ENCODE measurements at places on chromosomes 2 and 18. TPM values are rescaled to one million over a fixed set of nuclear protein-coding genes. Genes with fewer than 3 reads are reported as not detected.

FAM228A gene
- 0.64 TPM for total RNA-seq

RAB11FIP5 gene
- total RNA-seq, result 28.8 TPM

GNAL gene
- 4.3 TPM for total RNA-seq

TNP1 gene
- total RNA-seq, result not detected

GRCh38 chr2:36528274-36528673 is 69.7 kb downstream of the FEZ2 start:
- no peak overlapping the region for H3K27ac ChIP-seq
- no peak overlapping the region for H3K4me3 ChIP-seq
- H3K27me3 ChIP-seq, result no peaks in the 10 kb centered on the region
- peaks cover 61% of the 10 kb centered on the region for H3K36me3 ChIP-seq
- H3K4me1 ChIP-seq, result no peaks in the 10 kb centered on the region

DNA sequence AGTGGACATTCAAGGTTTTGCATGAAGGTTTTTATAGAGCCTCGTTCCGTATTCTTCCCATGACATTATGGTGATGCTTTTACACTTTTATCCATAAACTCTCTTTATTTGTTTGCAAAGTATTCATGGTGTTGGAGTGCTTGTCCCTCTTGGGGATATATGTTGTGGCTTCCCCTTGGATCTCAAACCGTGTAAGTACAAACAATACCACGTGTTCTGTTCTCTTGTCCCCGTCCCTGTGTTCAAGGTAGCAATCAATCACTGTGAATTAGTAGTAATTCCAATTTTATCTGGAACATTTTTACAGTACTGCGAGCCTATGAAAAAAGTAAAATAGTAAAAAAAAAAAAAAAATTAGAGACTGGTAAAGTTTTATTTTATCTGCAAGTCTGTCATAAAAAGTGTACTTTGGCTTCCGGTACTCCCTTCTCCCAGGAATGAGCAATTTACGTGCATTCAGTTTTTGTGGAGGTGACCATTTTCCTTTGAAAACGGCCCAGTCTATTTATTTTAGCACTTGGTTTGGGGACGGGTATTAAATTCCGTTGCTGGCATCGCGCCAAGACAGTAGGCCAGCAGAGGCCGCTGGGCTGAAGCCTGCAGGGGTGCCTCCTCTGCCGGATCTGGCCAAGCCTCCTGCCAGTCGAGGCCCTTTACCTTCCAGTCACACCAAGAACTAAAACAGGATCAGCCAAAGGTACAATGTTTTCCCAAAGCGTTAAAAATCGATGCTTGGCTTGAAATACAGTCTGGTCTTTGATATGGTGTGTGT is 175.7 kb downstream of the SOCS6 start:
- H3K36me3 ChIP-seq, result no peaks in the 10 kb centered on the region
- peak; percentile 87 for DNase-seq
- H3K27me3 ChIP-seq, result peaks cover under 1% of the 10 kb centered on the region

- H3K27me3 ChIP-seq, result no peaks in the 10 kb centered on the region
- no peaks in the 10 kb centered on the region for H3K36me3 ChIP-seq
- no peaks in the 10 kb centered on the region for H3K4me1 ChIP-seq
- H3K27ac ChIP-seq, result no peak overlapping the region
- no peak for DNase-seq
Measured at GRCh38 chr2:158921599-158922408, 46.6 kb upstream of the TANC1 start.

DNA sequence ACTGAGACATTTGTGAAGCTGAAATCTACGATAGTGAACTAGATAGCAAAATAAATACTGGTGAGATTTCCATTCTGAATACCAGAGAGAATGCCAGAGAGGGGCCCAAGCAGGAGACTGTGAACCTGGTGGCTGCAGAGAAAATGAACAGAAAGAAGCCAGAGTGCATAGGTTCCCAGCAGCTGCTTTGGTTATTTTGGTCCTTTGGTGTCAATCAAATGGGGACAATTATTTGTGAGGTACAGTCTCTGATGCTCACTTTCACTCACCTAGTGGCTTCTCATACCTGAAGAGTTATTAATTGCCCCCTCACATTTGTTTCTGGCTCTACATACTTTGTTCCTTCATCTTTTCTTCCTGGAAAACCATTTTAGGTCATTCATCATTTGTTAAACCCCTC is 812.1 kb downstream of the CPS1 start:
- no peaks in the 10 kb centered on the region for H3K4me1 ChIP-seq
- H3K27ac ChIP-seq, result no peak overlapping the region
- H3K4me3 ChIP-seq, result no peak overlapping the region
- no peaks in the 10 kb centered on the region for H3K27me3 ChIP-seq
- H3K36me3 ChIP-seq, result no peaks in the 10 kb centered on the region
- DNase-seq, result no peak

All from upper lobe of right lung (tissue), 1 donor.